Right lobe of liver (tissue), 6 donors: ENCODE measurements at places on chromosomes 2 and 18.

DNA sequence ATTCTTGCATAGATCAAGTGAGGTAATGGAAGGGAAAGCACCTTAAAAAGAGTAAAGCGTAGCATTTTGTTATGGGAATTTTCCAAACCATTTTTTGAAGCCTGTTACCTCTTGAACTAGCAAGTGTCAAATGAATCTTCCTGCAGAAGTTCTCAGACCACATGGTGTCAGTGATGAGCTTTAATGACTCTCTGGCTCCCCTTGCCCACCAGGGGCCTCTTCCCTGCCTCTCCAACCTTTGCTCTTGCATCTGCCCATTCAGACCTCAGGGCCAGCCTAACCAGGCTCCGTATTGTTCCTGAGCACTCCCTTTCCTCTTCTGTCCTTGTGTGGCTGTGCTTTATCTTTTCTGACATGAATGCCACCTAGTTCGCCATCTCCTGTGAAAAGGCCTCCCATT lies 155.9 kb downstream of the DIS3L2 start:
- no peak for DNase-seq

DNA sequence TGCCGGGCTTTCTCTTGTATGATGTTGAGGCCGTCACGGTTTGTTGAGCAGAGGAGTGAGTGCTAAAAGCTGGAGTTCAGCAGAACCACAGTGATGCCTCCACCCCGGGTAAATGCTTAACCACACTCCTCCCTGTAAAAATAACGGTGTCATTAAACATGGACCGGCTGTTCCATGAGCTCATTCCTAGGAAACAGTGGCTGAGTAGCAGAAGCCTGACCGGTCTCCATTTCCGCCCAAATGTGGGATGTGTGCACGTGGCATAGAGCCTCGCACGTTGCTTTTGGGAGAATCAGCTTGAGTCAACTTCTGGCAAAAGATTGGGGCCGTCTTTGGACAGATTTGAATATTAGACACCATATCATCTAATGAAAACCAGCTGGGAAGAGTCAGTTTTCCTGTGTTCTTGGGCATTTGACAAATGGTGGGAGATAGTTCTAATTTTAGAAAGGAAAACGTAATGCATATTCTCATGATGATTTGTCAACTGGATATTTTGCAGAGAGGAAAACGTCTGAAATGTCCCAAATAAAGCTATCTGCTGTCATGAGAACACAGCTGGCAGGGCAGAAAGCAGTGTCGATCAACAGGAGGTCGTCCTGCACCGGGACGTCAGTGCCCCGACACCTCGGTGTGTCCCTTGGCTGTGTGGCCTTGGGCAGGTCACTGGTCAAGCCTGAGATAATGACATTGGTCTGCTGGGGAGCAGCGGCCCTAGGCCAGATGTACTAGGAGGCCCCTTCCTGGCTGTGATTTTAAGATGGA lies 42.4 kb downstream of the LRRFIP1 start:
- DNase-seq, result peak; percentile 85

GRCh38 chr2:71129114-71129901 lies 721 bp downstream of the MCEE start:
- no peak for DNase-seq

- no peak for DNase-seq
Observed at GRCh38 chr18:75161256-75162028, 47.5 kb downstream of the PTGR3 start.

DNA sequence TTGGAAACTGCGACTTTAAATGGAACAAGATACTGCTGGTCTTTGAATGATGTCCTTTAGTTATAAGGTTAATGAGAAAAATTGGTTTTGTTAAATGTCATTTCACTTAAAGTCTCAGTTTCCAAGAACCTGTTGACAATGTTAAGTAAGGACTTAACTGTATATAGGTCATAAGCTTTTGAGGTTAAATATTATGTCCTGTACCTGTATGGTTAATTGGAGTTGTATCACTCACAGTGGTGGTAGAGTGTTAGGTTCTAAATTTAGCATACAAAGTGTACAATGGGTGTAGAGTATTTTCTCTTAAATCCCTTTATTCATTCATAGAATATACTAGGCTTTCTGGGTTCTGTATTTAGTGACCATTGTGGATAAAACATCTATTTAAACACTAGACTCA lies 110.2 kb downstream of the HAUS1 start:
- DNase-seq, result no peak

DNA sequence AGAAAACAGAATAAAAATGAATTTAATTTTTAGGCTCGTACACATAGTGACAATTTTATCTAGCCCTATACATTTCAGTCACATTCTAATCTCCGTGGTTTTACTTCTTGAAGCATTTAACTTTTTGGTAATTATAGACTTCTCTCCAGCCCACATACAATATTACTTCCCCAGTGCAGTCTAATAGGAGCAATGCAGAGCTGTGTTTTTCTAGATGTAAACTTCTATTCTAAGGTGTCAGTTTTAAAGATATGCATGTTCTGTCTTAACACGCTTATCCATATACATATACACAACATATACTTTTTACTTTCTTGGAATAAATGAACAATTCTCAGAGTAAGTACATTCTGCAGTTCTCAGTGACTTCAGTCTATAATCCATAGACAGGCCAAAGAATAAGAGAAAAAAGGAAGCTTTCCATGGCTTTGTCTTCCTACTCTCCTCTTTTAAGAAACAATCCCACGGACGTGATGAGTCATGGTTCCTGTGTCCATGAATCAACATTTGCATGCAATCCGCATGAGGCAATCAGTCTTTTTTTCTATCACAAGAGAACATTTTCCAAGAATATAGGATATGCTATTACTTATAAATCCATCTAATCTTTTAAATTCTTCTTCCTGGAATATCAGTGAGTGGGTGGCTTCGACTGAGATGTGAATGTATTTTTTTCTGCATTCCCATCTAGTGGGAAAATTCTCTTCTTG lies 42.8 kb downstream of the CCDC102B start:
- DNase-seq, result no peak

- DNase-seq, result no peak
Observed at GRCh38 chr2:33671198-33671597, 72.1 kb upstream of the FAM98A start.

- no peak for DNase-seq
Observed at GRCh38 chr2:159863526-159864160, 65.6 kb upstream of the CD302 start.

- DNase-seq, result no peak
Observed at GRCh38 chr2:217938036-217938435, 64.8 kb downstream of the TNS1 start.

DNA sequence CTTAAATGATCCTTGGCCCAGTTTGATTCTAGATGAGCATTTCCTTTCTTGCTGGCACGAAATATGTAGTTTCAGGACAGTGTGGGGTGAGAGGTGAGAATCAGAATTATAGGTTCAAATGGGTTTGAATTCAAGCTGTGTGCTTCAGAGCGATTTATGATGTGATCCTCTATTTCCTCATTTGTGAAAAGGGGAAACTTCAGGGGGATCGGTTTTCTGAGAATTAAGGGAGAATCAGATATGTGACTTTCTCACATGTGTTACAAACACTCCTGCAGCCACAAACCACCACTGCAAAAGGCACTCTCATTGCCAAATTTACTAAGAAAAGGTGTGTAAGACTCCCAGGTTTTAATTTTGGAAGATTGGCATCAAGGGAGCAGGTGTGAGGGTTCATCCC lies 24.4 kb downstream of the HK2 start:
- DNase-seq, result no peak

DNA sequence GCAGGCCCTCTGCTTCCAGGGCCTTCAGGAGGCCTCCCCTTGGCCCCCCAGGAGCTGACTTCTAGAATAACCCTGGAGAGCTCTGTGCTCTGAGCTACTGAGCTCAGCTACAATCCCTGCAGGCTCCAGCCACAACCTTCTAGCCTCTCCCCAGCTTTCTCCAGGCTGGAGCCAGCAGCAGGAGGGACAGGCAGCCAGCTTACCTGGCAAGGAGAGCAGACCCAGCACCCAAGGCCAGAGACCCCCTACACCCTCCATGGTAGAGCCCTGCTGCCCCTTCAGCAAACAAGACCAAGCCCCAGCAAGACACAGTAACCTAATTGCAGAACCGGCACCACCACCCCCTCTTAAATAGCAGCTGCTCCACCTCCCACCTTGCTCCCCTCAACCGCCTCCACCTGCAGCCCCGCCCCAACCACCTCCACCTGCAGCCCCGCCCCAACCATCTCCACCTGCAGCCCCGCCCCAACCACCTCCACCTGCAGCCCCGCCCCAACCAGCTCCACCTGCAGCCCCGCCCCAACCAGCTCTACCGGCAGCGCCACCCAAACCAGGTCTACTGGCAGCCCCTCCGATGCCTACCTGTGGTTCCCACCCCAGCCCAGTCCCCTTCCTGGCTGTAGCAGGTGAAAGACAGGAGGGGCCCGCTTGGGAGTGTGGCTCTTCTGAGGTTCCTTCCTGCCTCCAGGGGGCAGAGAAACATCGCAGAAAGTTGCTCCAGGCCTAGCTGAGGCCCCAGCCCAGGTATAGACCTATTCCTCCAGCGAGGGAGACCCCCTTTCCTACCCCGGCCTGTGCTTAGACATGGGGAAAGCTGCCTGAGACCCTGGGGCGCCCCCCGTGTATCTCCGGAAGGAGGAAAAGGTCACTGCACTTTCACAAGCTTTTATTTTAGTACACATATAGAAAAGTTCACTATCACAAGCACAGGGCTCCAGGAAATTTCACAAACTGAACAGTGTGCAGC lies at the start of gene ASTL:
TSS of gene ASTL (minus strand) at position 324 of the 967 bp plus-strand sequence. CDS start at position 258, 66 bp downstream.
- DNase-seq, result no peak

GRCh38 chr2:204705243-204705932 lies 160.1 kb downstream of the PARD3B start:
- DNase-seq, result no peak

GRCh38 chr2:171410101-171410500 lies 23.7 kb downstream of the METTL8 start:
- DNase-seq, result no peak

- DNase-seq, result no peak
Observed at GRCh38 chr2:241268306-241268705, 47.2 kb downstream of the HDLBP start.

DNA sequence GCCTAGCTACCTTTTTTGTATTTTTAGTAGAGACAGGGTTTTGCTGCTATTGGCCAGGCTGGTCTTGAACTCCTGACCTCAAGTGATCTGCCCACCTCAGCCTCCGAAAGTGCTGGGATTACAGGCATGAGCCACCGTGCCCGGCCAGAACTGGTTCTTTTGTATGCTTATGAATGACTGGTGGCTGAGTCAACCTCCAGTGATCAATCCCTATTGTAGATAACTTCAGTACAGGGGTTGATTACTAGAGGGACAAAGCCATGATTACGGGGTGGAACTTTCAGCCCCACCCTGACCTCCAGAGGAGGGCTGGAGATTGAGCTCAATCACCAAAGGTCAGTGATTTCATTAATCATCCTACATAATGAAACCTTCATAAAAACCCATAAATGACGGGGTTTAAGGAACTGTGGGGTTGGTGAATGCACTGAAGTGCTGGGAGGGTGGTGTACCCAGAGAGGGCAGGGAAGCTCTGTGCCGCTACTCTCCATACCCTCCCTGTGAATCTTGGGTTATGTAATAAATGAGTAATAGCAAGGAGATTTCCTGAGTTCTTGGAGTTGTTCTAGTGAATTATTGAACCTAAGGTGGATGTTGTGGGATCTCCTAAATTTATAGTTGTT lies 281.8 kb upstream of the CXCR4 start:
- DNase-seq, result no peak

DNA sequence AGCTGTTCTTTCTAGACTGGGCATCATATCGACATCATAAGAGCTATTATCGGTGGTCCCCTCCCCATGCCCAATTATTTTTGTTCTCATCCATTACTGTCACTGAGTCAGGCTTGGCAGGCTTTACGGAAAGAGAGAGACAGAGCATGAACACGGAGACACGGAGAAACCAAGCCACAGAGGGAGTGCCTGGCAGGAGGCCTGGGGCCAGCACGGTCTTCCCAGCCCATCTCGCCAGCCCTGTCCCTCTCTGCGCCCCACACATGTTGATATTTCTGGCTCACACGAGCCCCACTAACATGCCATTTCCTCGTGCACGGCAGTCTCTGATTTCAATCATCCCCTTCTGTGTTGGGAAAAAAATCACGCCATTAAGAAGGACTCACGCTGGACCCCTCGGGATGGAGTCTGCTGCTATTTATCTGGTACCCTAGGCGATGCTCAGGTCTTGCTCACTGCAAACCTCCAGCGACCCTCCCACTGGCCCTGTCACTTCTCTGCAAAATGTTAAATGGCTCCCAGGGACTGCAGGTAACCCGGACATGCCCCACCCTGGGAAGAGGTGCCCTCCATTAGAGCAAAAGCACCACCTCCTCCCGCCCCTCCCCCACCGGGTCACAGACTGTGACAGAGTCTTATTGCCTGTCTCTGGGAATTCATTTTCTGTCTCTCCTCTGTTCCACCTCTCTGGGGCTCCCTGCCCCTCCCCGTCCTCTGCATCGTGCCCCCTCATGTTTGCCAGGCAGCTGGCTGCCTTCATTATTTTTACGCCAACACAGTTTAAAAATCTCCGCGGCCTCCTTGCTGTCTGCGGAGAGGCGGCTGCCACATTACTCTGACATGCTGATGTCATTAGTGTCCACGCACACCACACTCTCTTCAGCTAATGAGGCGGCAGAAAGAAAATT lies 40.1 kb upstream of the GBX2 start:
- DNase-seq, result no peak

DNA sequence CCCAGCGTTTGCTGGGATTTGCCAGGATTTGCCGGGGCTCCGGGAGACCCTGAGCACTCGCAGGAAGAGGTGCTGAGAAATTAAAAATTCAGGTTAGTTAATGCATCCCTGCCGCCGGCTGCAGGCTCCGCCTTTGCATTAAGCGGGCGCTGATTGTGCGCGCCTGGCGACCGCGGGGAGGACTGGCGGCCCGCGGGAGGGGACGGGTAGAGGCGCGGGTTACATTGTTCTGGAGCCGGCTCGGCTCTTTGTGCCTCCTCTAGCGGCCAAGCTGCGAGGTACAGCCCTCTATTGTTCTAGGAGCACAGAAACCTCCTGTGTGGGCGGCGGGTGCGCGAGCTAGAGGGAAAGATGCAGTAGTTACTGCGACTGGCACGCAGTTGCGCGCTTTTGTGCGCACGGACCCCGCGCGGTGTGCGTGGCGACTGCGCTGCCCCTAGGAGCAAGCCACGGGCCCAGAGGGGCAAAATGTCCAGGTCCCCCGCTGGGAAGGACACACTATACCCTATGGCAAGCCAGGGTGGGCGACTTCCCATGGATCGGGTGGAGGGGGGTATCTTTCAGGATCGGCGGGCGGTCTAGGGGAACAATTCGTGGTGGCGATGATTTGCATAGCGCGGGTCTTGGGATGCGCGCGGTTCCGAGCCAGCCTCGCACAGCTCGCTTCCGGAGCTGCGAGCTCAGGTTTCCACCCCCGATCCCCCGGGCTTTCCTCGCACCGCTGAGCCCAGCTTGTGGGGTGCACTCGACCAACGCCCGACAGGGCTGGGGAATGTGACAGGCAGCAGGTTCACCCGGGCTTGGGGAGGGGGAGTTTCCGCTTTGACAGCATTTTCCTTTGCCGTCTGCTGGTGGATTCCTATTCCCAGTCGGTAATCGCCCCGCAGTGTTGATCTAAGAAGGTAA lies 2.8 kb downstream of the ONECUT2 start:
- DNase-seq, result peak; percentile 83
